Aorta (tissue), 5 donors: ENCODE measurements at places on chromosomes 12 and 14. TPM values are rescaled to one million over a fixed set of nuclear protein-coding genes. Genes with fewer than 3 reads are reported as not detected.

SMIM41 gene
- total RNA-seq = 0.84 TPM

TAS2R43 gene
- 2.2 TPM for total RNA-seq

DNA sequence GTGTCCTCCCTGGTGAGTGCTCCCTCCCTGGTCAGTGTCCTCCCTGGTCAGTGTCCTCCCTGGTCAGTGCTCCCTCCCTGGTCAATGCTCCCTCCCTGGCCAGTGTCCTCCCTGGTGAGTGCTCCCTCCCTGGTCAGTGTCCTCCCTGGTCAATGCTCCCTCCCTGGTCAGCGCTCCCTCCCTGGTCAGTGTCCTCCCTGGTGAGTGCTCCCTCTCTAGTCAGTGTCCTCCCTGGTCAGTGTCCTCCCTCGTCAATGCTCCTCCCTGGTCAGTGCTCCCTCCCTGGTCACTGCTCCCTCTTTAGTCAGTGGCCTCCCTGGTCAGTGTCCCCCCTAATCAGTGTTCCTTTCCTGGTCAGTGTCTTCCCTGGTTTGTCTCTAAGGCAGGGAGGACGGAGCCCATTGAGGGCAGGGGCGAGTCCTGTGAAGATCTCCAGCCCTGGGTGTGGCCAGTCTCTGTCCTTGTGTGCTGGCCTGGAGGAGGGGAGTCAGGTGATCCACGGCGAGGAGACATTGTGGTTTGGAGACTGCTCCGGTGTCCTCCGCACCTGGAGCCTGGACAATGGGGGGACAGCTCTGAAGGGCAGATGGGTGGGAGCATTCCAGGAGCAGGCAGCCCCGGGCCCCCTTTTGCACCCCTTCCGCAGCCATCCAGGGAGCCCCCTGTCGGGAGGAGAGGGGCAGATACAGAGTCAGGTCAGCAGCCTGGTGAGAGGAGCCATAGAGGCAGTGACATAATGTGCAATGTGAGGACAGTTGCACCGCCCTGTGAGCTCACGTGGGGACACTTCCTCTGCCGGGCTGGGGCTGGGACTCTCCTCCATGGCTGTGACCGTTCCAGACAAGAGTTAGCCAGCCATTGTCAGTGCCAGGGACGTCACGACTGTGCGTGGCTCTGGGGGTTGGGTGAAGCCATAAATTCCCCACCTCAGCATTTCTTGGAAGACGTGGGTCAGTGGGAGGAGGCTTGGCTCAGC lies 93.4 kb downstream of the ADGRD1 start:
- DNase-seq = peak; percentile 81
- no peak overlapping the region for H3K27ac ChIP-seq
- H3K27me3 ChIP-seq = no peaks in the 10 kb centered on the region
- no peaks in the 10 kb centered on the region for H3K36me3 ChIP-seq
- no peaks in the 10 kb centered on the region for H3K4me1 ChIP-seq

DNA sequence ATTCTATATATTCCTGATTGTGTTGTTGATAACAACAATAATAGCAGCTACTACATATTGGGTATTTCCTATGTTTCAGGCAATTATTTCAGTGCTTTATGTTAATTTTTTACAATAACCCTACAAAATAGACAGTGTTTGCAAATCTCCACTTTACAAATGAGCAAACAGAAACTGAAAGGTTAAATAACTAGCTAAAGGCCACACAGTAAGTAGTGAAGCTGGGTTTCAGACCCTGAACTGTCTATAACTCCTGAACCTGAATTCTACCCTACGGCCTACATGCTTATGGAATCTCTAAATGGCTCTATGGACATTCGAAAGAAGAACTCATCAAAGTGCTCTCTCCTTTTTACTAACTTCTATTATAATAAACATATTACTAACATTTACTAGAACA lies 19.7 kb upstream of the NUDT4 start:
- no peaks in the 10 kb centered on the region for H3K4me1 ChIP-seq
- no peak for DNase-seq
- no peak overlapping the region for H3K4me3 ChIP-seq

DNA sequence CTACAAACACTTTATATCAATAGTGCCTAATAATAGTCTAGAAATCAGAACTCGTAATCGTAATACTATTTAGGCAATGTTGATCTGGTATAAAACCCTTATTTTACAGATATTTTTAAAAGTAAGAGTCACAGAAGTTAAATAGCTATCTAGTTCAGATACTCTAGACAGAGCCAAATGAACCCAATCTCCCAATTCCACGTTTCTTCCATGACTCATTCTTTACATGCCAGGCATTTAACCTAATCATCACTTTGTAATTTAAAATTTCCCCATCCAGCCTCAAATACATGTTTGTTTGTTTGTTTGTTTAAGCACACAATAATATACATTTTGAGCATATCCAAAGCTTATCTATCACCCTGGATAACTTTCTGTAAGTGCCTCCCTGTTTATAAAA lies 36.4 kb upstream of the GARIN6 start:
- no peak for DNase-seq
- H3K27ac ChIP-seq = no peak overlapping the region
- no peaks in the 10 kb centered on the region for H3K36me3 ChIP-seq
- H3K4me3 ChIP-seq = no peak overlapping the region

DNA sequence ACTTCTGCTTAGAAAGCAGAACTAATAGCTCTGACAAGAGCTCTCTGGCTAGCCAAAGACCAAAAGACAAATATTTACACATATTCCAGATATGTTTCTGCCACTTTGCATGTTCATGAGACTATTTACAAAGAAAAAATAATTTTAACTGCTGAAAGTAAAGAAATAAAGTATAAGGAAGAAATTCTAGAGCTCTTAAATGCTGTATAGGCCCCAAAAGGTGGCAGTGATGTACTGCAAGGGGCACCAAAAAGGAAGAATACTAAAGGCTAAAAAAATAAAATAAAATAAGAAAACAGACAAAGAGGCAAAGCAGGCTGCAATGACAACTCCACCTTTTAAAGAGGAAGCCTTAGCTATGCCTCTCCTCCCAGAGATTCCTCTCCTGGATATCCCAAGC lies 23.0 kb downstream of the KLRK1 start:
- no peak overlapping the region for H3K4me3 ChIP-seq
- no peaks in the 10 kb centered on the region for H3K27me3 ChIP-seq
- H3K27ac ChIP-seq = peak overlapping the region; percentile 80
- H3K4me1 ChIP-seq = no peaks in the 10 kb centered on the region
